ENCODE measurements at places on chromosomes 7 and 10.

DNA sequence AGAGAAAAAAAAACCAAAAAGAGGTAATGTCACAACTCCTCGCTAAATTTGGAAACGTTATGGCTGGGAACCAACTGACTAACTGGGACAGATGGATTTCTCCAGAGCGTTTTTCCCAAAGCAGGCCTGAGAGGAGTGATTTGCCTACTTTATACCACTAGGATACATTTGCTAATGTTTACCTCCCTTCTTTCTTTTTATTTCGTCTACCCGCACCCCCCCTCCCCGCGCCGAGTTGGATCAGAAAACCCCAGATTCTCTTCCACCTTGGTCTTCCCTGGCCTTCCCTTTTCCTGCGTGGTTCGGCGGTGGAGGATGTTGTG lies 7.2 kb downstream of the CPA2 start:
- peak; percentile 14 for DNase-seq

- no peak for DNase-seq
Observed at GRCh38 chr7:99788554-99788953, 4.6 kb upstream of the CYP3A4 start.

GRCh38 chr10:63064706-63065105 lies 68.4 kb upstream of the NRBF2 start:
- DNase-seq = no peak

GRCh38 chr7:131608116-131608500 lies 51.7 kb upstream of the PODXL start:
- DNase-seq = no peak

DNA sequence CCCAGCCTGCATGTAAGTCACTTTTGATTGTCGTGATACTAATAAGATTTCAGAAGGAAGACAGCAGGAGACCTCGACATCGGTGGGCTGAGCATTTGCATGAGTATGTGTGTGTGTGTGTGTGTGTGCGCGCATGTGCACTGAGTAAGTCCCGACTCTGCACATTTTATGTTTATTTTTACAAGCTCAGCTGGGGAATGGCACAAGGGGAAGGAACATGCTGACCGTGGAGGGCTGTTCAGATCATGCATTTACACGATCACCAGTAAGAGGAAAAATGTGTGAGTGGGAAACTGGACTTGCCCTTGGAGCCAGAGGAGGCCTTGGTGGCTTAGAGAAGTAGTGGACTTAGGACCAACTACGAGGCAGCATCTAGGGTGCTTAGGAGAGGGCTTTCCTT lies 41.3 kb downstream of the IL2RA start:
- no peak for DNase-seq

DNA sequence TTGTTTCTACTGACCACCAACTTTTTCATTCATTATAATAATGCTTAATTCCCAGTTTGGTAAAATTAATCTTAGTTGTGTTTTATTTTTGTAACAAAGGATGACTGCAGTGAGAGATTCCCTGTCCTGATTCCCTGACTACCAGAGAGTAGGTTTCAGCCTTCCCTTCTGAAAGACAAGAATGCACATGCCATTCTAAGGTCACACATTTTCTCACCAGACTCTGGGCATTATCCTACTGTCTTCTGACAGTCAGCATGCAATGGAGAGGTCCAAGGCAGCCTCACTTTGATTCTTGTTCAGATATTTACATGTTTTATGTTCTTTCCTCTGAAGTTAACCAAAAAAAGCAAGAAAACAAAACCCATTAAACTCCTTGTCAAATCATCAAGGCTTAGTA lies 372.7 kb upstream of the CDC14C start:
- no peak for DNase-seq

DNA sequence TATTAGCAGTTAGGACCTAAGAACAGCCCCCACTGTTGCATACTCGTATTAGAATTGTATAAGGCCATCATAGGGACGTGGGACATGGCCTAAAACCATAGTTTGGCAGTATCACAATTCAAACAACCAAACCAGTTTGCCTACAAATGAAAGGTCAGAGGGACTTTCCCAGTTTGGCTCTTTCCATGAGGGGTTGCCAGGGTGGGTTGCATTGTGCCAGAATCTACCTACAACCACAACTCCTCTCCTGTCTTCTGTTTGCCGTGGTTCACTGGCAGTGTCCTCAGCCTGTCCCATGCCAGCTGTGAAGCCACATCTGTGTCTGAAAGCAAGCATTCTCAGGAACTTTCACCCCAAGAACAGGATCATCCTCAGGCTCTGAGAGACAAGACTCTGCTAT lies 44.5 kb downstream of the PIK3AP1 start:
- DNase-seq = no peak

DNA sequence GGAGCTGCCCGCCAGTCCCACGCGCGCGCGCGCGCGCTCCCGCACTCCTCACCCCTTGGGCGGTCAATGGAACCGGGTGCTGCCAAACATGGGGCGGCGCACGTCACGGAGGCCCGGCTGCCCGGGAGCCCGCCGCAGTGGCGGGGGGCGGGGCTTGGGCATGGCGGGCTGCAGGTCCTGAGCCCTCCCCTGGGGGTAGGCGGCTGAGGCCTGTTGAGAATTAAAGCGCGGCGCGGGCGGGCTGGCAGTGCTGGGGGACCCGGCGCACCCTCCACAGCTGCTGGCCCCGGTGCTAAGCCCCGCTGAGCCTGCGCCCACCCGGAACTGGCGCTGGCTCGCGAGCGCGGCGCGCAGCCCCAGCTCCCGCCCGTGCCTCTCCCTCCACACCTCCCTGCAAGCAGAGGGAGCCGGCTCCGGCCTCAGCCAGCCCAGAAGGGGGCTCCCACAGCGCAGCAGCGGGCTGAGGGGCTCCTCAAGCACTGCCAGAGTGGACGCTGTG lies 634.2 kb downstream of the ANKRD7 start:
- DNase-seq = no peak

- no peak for DNase-seq
Observed at GRCh38 chr7:25384788-25385505, 156.7 kb upstream of the NPVF start.

- no peak for DNase-seq
Observed at GRCh38 chr7:20596653-20597052, 18.8 kb upstream of the ABCB5 start.

- DNase-seq = no peak
Observed at GRCh38 chr7:67821116-67821515, 824.5 kb downstream of the TYW1 start.

GRCh38 chr10:10914144-10914543 lies 103.5 kb upstream of the CELF2 start:
- DNase-seq = no peak

Measured in AG09319 (cell line).